Activated naive CD8-positive, alpha-beta T cell treated with anti-CD3 and anti-CD28 coated beads, Interleukin-2, amount 50 U/mL, for 24 hours (primary cell): ENCODE measurements at places on chromosomes 6 and 20.
A peak's percentile ranks its signal among the peaks of the same experiment; 100 is the strongest.

DNA sequence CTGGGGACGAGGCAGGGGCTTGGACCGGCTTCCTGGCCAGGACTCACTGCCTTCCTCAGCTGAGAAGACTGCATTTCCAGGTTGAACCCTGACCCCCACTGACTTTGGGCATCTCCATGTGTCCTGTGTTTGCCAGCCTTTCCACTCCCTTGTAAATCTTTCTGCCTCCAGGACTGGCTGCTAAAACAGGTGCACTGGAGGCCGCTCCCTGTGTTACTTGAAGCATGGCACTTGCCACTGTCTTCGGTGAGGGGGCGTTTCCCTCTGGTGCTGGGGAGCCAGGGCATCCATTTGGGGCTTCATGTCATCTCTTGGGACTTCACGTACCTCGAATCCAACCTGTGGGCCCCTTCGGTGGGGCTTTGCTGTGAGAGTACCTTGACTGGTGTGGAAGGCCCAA, 6.7 kb upstream of the RBM38 start:
- no peak overlapping the region for H3K4me3 ChIP-seq
- DNase-seq: no peak
- H3K27me3 ChIP-seq: no peaks in the 10 kb centered on the region

DNA sequence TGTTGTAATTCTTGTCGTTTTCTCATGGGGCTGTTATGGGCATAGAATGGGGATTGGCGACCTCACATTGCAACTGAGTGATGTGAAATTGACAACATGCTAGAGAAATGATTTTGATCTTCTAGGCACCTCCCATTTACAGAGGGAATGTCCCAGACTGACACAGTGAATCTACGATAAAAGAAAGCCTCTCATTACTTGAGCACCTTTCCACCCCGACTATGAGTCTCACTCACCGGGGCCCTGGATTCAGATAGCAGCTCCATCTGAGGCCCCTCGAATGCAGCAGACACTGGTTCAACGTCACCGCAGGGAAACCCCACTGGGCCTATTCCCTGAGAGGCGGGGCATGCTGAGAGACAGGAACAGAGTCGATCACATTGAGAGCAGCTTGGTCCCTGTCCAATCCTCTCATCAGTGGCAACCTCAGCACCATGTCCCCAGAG, 49.1 kb downstream of the NFATC2 start:
- no peaks in the 10 kb centered on the region for H3K27me3 ChIP-seq
- peak overlapping the region; percentile 96 for H3K27ac ChIP-seq
- H3K4me1 ChIP-seq: peaks cover 95% of the 10 kb centered on the region
- peaks cover 57% of the 10 kb centered on the region for H3K36me3 ChIP-seq
- H3K4me3 ChIP-seq: peak overlapping the region; percentile 25
- DNase-seq: peak; percentile 41

- H3K4me1 ChIP-seq: no peaks in the 10 kb centered on the region
- no peak for DNase-seq
- H3K27ac ChIP-seq: no peak overlapping the region
- no peaks in the 10 kb centered on the region for H3K36me3 ChIP-seq
These were observed 35.5 kb upstream of the AFDN start for GRCh38 chr6:167791091-167791779.

DNA sequence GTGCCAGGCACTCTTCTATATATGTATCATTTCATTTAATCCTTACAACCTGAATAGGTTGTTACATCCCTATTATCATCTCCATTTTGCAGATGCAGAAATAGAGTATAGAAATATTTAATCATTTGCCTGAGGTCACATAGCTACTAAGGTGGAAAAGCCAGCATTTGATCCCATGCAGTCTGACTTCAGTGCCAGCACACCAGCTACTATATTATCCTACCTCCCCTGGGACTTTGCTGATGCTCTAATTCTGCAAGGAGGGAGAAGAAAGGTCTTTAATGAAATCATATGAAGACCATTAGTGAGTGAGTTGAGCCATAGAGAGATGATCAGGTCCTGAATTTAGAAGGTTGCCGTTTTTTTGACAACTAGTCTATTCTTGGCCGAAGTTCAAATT, 53.7 kb downstream of the TOP1 start:
- no peak overlapping the region for H3K27ac ChIP-seq
- H3K4me1 ChIP-seq: peaks cover 33% of the 10 kb centered on the region
- H3K27me3 ChIP-seq: no peaks in the 10 kb centered on the region
- no peak for DNase-seq
- no peak overlapping the region for H3K4me3 ChIP-seq

GRCh38 chr6:62974452-62974851, 236.8 kb upstream of the FKBP1C start:
- H3K4me1 ChIP-seq: no peaks in the 10 kb centered on the region
- no peak overlapping the region for H3K4me3 ChIP-seq

GRCh38 chr6:136236466-136237293, 13.4 kb downstream of the MTFR2 start:
- peaks cover 52% of the 10 kb centered on the region for H3K36me3 ChIP-seq
- H3K27me3 ChIP-seq: no peaks in the 10 kb centered on the region
- H3K4me1 ChIP-seq: peaks cover 5% of the 10 kb centered on the region
- H3K4me3 ChIP-seq: no peak overlapping the region
- H3K27ac ChIP-seq: no peak overlapping the region

DNA sequence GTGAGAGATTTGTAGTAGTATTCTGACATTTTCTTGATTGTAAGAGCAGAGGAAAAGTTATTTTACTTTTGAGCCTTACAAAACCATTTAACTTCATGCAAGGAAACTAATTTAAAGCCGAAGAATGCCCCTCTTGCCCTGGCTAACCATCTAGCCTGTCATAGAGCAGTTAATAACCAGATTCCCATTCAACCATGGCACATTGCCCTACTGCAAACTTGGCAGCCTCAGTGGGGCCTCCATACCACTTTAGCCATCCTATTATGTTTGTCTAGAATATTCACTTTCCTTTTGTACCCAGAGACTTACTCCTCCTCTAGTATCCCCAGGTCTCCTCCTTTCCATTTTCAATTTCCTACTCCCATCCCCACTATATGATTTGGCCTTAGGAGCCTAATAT, 230.9 kb downstream of the TBC1D7 start:
- no peaks in the 10 kb centered on the region for H3K4me1 ChIP-seq
- no peak overlapping the region for H3K4me3 ChIP-seq
- no peaks in the 10 kb centered on the region for H3K36me3 ChIP-seq
- no peak overlapping the region for H3K27ac ChIP-seq

DNA sequence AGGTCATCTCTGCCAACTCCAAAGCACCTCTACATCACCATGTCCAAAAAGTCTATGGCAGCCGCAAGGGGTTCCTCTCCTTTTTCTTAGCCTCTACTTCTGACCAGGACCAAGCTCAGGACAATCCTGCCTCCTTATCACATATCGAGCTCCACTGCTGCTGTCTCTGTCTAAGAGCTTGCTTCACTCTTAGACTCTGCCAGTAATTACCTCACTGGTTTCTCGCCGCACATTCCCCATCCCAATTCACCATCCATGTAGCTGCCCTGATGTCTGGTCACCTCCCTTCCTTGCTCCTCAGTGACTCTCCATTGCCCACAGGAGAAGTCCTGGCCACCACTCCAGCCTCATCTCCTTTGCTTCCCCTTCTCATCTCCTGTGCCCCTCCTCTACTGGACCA, 24.1 kb upstream of the PI16 start:
- no peak for DNase-seq
- no peak overlapping the region for H3K4me3 ChIP-seq
- H3K4me1 ChIP-seq: peaks cover 6% of the 10 kb centered on the region

- H3K36me3 ChIP-seq: peaks cover 30% of the 10 kb centered on the region
- H3K27ac ChIP-seq: no peak overlapping the region
- peaks cover 33% of the 10 kb centered on the region for H3K4me1 ChIP-seq
- no peak for DNase-seq
- no peaks in the 10 kb centered on the region for H3K27me3 ChIP-seq
These were observed 21.6 kb downstream of the STX7 start for GRCh38 chr6:132491303-132491702.

DNA sequence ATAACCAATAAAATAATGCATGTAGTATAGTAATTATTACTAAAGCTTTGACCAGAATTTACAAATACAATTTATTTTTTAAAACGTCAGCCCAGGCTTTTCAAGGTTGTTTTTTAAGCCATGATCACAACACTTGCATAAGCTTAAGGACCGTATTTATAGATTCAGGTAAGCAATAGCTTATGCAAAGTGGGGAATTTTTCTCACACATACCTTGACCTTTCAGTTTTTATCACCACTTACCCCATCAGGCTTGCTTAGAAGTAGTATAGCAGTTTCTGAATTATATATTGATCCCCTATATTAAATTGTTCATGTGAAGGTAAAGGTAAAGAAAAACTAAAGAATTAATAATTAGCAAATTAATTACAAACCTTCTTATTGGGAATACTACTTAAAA, 232.3 kb upstream of the FKBP1C start:
- no peak overlapping the region for H3K27ac ChIP-seq
- H3K27me3 ChIP-seq: no peaks in the 10 kb centered on the region
- no peak for DNase-seq
- no peaks in the 10 kb centered on the region for H3K4me1 ChIP-seq
- no peak overlapping the region for H3K4me3 ChIP-seq

GRCh38 chr6:126919947-126920346, 198.5 kb upstream of the RSPO3 start:
- no peaks in the 10 kb centered on the region for H3K36me3 ChIP-seq
- no peak overlapping the region for H3K4me3 ChIP-seq
- DNase-seq: no peak
- no peak overlapping the region for H3K27ac ChIP-seq
- H3K27me3 ChIP-seq: no peaks in the 10 kb centered on the region
- no peaks in the 10 kb centered on the region for H3K4me1 ChIP-seq

DNA sequence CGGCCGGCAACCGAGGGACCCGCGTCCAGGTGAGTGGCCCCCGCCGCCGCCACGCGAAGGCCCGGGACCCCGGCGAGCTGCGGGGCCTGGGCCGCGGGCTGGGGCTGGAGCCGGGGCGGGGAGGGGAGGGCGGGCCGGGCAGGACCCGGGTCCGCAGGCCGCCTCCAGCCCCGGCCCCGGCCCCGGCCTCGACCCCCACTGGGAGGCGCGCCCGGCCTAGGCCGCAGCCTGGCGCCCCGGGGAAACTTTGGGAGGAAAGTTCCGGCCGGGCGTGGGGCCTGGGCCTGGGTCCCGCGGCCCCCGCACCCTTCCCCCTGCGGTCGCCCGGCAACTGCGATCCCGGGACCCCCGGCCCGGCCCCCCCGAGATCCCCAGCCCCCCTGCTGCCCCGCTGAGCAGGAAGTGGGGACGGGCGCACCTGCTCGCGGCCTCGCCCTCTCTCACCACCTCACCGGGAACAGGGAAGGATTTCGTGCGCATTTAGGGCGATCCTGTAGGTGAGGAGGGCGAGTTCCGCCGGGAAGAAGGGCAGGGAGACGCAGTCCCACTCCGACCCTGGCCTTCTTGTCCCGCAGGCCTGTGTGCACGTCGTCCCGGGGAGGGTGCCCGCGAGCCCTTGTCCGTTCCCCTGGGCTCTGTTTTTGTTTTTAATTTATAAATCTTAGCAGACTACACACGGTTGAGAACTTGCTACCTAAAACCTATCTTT, 402 bp downstream of the OSBPL2 start:
- no peaks in the 10 kb centered on the region for H3K27me3 ChIP-seq
- H3K4me3 ChIP-seq: peak overlapping the region; percentile 81
- peak overlapping the region; percentile 64 for H3K27ac ChIP-seq
- no peak for DNase-seq
